ENCODE measurements at places on chromosomes 4 and X. TPM values are rescaled to one million over a fixed set of nuclear protein-coding genes. Genes with fewer than 3 reads are reported as not detected.
A peak's percentile ranks its signal among the peaks of the same experiment; 100 is the strongest.

DNA sequence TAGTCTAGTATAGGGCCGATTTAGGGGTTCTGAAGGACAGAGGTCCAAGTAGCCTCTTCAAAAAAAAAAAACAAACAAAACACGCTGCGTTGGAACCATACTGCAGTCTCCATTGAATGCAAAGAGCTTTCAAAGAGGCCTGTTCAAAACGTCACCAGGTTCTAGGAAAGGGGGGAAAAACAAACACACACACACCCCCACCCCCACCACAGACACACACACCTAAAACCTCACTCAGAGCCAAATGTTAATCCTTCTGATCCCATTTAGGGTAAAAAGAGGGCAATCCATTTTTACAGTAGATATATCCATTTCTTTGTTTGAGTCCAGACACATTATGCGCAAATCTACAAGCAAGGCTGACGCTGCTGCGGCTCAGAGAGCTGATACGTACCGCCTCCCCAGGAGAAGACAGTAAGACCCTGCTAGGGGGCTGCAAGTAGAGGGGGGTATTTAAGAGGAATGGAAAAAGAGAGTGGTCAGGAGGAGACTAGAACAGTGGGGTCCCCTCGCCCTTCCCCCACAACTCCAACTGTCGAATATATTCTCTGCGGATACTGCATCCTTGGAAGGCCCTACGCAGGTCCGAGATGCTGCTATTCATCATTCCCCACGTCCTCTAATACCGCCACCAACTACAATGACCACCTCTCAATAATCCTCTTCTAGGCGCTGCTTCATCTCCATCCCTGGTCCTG lies 1.3 kb downstream of the NKRF start:
- no peak for DNase-seq

DNA sequence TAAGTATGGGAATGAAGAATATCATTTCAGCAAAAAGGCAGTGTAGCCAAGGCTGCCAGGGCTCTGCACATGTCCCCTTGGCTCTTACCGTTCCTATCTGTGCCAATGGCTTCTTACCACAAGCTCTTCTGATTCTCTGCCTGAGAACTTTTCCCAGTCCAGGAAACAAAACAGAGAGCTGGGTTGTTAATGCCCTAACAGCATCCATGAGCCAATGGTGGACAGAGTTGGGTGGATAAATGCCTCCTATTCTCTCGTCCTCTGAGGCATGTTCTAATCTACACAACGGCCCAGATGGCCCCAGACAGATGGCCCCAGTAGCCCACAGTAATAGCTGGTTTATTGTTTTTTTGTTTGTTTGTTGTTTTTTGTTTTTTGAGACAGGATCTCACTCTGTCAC lies 28.0 kb downstream of the SCD5 start:
- DNase-seq = no peak

- peak; percentile 46 for DNase-seq
Observed at GRCh38 chrX:20530406-20530921, 263.8 kb upstream of the RPS6KA3 start.

DNA sequence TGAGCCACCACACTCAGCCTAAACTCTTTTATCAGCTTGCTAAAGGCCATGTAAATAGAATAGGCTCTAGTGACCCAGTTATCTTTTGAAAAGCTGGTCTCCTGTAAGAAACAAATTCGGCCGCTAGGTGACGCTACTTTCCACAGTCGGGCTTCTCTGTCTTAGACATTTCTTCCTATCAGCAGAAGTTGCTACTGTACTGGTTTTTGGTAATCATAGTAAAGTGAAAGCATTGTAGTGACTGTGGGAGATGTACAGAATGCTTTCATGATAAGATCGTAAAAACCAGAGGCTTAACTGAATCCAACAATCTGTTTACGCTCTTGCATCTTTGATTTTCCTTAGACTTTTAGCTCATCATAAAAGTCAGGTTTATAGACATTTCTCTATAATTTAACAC lies 82.6 kb downstream of the GK start:
- DNase-seq = peak; percentile 54

DNA sequence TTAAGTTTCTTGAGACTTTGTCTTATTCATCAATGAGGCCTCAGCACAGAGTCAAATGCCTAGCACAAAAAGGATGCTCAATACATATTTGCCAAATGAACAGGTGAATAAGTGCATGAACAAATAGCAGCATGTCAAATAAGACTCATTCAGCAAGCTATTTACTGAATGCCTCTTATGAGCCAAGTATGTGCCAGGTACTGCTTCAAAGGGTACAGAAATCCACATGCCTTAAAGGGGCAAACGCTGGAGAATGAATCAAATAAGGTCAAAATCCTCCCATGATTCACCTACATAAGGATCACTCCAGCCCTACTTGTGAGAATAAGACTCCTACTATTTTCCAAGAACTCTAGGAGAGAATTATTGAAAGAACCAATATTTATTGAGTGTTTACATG lies 260.2 kb upstream of the CPEB2 start:
- DNase-seq = no peak

LIMCH1 gene
- 0.60 TPM for total RNA-seq

DNA sequence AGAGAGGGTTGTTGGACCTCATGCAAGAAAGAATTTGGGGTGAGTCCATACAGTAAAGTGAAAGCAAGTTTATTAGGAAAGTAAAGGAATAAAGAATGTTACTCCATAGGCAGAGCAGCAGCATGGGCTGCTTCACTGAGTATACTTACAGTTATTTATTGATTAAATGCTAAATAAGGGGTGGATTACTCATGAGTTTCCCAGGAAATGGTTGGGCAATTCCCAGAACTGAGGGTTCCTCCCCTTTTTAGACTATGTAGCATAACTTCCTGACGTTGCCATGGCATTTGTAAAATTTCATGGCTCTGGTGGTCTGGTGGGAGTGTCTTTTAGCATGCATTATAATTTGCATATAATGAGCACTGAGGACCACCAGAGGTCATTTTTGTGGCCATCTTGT lies 16.7 kb downstream of the PPP4R3C start:
- DNase-seq = no peak

DNA sequence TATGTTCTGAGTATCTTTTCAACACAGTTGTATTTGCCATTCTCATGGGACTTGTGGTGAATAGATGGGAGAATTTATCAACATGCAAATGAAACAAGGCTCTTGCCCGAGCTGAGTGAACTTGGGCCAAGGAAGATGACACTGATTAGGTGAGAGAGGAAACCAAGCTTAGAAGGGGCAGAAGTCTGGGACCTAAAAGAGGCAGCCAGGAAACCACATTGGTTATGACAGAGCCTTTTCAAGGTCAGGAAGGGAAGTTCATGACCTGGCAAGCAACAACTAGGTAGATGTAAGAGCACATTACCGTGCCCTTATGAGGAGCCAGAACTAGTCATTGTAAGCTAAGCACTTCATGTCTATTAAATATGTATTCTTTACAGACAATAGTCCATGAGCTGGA lies 590.3 kb downstream of the PACRGL start:
- no peak for DNase-seq

DNA sequence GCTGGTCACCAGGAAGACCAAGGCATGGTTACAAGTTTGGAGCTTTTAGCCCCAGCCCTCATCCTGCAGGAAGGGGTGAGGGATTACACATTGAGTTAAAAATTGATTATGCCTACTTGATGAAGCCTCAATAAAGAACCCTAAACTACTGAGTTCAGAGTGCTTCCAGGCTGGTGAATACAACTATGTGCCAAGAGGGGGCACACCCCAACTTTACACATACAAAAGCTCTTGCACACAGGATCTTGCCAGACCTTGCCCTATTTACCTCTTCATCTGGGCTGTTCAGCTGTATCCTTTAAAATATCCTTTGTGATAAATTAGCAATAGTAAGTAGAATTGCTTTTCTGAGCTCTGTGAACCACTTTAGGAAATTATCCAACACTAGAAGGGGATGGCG lies 489.3 kb downstream of the INPP4B start:
- DNase-seq = no peak

GRCh38 chr4:1204286-1204827 lies 32.0 kb upstream of the SPON2 start:
- no peak for DNase-seq

DNA sequence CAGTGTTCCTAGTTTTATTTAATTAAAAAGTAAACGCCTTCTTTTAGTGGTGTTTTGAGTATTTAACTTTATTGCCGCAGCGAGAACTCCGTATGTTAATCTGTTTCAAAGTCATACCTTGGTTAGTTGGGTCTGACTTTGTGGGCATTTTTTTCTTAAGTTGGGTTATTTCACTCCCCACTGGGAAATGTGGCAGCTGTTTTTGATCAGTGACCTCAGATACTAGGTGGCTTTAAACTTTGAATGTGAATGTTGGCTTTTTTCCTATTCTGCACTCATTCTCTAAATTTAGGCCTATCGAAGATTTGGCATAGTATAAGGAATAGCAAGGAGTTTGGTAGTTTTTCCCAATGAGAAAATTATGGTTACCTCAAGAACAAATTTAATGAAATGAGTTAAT lies 85.9 kb downstream of the FIP1L1 start:
- no peak for DNase-seq

GRCh38 chrX:111123606-111124179 lies 27.7 kb downstream of the PAK3 start:
- DNase-seq = no peak

DNA sequence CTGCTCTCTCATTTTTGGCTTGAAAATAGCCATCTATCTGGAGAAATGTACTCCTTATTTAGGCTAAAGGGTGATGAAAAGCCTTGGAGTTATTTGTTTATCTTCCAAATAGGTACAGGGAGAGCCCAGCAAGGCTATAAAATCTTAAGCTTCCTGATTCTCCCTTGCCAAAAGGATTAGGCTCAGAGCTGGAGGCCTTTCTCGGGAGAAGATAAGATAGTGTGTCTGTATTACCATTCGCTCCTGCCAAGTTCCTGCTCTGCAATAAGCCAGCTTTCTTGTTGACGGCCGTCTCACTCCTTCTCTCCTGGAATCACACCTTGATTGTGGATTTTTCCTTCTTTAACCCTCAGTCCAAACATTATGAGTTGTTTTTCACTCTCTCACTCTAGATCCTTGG lies 171.8 kb upstream of the TTC29 start:
- DNase-seq = no peak

UCP1 gene
- total RNA-seq = not detected

- DNase-seq = no peak
Observed at GRCh38 chr4:7130621-7131211, 61.6 kb upstream of the SORCS2 start.

GRCh38 chr4:140903522-140904475 lies 147.6 kb upstream of the TBC1D9 start:
- no peak for DNase-seq

OR13H1 gene
- not detected for total RNA-seq

DNA sequence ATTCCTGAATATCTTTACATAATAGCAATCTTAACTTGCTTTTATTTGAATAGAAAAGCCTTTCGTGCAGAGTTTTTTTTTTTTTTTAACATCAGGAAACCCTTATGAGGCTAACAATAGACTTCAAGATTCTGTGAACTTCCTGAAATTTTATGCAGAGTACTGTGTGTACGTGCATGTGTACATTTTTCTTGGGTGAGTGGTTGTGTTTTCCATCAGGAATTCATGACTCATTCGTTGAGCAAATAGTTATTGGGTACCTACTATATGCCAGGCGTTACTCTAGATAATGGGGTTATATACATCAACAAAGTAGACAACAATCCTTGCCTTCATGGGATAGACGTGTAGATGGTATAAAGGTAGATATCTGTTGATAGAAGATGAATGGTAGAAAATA lies 59.1 kb downstream of the MRPL1 start:
- peak; percentile 84 for DNase-seq

DNA sequence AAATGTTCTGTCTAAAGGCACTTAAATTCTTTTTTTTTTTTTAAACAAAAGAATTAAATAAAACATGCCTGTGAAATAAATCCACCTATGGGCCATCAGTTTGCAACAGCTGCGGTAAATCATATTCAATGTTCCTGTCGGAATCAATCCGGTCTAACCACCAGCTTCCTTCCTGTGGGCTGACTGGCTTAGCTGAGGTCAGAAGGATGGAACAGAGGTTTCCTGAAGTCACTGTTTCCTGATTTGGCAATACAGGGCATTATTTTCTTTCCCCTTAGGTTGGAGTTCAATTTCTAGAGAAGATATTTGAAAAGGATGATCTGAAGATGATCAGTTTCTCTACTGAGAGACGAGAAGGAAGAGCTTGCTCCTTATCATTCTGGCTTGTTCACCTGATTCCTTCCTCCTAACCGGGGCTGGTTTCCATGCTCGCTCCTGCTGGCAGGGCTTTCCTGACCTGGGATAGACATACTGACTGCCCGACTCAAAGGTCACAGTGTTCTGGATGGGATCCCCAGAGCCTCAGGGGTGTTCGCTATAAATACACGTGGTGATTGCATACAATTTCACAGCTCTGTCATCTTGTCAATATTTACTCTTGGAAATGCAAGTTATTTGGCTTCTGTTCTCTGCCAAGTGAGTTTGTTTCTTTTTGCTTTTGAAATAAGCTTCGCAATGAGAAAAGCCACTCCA lies 21.7 kb downstream of the PDLIM3 start:
- DNase-seq = no peak

- DNase-seq = peak; percentile 90
Observed at GRCh38 chr4:147731580-147732517, at the start of gene ARHGAP10. ARHGAP10 (plus strand) TSS chr4:147732088; CDS start chr4:147732302, 214 bp downstream.
